ENCODE measurements at places on chromosomes 7 and 10.

GRCh38 chr7:134804854-134805253 lies 25.4 kb downstream of the CALD1 start:
- no peak for DNase-seq

GRCh38 chr7:155821851-155822250 lies 9.6 kb upstream of the SHH start:
- no peak for DNase-seq

GRCh38 chr7:23385140-23385539 lies 85.2 kb downstream of the IGF2BP3 start:
- DNase-seq: no peak

DNA sequence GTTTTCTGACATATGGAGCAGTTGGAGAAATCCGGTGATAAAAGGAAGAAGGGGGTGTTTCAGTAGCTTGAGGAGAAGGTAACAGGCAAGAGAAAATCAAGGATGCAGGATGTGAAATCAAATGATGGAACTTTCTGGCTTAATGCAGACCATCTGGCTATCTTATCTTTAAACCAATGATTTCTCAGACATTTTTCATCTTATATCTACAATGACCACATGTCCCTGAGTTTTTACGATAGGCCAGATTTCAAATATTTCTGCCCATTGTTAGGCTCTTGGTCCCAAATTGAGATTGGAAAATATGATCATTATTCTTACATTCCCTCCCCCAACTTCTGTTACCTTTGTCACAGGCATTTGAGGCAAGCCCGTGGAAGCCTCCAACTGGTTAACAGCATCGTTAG lies 486.8 kb downstream of the SUGCT start:
- DNase-seq: no peak

- no peak for DNase-seq
Observed at GRCh38 chr10:80411267-80411668, 2.9 kb downstream of the PRXL2A start.

- no peak for DNase-seq
Observed at GRCh38 chr10:20817116-20817515, 80.0 kb downstream of the NEBL start.

DNA sequence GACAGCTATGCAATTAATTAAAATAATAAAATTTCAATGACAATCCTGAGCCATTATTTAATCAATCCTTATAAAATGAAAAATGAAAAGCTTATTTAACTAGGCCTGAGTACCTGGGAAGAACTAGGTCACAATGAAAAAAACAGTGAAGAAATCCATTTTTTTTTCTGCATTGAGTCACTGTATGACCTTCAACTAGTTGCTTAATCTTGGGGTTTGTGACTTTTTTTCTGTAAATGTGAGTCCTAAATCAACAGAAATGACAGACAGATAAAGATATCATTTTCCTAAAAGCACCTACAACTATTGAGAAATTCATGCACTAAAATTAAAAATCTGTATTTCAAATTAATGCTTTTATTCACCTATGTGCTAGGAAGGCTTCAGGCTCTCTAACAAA lies 96.8 kb downstream of the TMEM26 start:
- no peak for DNase-seq

DNA sequence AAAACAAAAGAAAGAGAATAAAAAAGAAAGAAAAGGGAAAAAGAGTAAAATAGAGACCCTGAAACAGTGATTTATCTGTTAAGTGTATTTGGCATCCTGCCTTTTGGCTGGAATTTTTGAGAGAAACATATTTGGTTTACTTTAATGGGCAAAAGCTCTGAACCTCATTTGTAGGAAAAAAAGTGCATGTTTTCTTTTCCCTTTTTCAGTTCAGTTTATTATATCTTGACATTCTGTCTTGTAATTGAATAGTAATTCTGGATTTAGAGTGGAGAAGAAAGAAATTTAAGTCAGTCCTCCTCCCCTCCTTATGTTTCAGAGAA lies 69.5 kb downstream of the ARID5B start:
- no peak for DNase-seq

GRCh38 chr10:71971769-71972555 lies 7.8 kb downstream of the CHST3 start:
- no peak for DNase-seq

GRCh38 chr7:33669251-33669670 lies 236.1 kb upstream of the BMPER start:
- no peak for DNase-seq

- DNase-seq: peak; percentile 92
Observed at GRCh38 chr7:30594540-30595435, at the start of gene GARS1. TSS of gene GARS1 (plus strand) at chr7:30594878. CDS start at chr7:30594922, 44 bp downstream.

DNA sequence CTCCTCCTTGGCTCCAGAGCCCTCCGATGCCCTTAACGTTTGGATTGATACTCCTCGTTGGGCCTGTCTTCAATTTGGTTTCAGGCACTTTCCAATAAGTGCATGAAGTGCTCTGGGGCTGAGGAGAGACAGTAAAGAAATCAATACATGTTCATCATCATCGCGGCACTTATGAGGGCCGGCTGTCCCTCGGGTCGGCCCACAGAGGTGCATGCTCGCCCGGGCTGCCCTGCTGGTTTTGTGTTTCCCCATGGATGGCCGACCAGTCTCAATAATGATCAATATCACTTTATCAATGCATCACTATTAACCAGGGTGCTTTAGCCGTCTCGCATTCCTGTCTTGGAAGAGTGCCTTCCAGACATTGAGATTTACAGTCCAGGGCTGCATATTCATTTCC lies 154.2 kb downstream of the EBF3 start:
- no peak for DNase-seq

DNA sequence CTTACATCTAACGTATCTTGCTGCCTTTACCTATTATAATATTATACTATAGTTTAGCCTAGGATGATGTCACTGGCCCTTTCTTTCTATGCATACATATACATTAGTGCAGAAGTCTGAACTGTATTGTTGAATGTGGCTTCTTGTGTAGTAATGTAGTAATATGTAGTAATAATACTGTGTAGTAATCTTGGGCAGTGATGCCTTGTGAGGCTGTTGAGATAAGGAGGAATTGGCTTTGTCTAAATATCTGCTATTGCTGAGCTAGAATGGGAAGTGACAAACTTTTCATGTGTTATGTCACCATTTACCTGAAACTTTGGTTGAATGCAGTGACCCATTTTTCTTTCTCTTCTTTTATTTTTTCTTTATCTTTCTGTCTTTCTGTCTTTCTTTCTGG lies 11.0 kb downstream of the GLCCI1 start:
- DNase-seq: no peak

- no peak for DNase-seq
Observed at GRCh38 chr7:101550641-101551541, 78.2 kb downstream of the MYL10 start.

DNA sequence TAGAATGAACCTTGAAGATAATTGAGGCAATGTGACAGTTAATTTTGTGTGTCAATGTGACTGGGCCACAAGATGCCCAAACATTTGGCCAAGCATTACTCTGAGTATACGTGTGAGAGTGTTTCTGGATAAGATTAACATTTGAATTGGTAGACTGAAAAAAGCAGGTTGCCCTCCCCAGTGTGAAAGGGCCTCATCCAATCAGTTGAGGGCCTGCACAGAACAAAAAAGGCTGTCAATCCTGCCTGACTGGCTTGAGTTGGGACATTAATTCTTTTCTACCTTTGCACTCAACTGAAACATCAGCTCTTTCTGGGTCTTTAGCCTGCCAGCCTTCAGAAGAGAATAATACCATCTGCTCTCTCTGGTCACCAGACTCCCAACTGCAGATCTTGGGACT lies 56.6 kb upstream of the PDE1C start:
- DNase-seq: no peak

DNA sequence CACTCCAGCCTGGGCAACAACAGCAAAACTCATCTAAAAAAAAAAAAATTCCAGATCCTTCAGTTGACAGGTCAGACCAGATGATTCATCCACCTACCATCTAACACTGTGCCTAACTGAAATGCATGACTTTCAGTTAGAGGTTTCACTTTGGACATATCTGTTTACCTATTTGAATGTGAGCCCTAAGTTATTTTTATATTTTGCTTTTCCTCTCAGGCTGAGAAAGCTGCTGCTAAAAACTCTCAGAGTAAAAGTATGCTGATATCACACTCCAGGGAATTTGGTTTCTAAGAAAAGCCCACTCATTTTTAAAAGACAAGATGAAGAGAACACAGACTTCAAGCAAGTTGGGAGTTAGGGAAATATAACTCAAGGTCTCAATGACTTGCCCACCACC lies 126.0 kb downstream of the SGMS1 start:
- no peak for DNase-seq

DNA sequence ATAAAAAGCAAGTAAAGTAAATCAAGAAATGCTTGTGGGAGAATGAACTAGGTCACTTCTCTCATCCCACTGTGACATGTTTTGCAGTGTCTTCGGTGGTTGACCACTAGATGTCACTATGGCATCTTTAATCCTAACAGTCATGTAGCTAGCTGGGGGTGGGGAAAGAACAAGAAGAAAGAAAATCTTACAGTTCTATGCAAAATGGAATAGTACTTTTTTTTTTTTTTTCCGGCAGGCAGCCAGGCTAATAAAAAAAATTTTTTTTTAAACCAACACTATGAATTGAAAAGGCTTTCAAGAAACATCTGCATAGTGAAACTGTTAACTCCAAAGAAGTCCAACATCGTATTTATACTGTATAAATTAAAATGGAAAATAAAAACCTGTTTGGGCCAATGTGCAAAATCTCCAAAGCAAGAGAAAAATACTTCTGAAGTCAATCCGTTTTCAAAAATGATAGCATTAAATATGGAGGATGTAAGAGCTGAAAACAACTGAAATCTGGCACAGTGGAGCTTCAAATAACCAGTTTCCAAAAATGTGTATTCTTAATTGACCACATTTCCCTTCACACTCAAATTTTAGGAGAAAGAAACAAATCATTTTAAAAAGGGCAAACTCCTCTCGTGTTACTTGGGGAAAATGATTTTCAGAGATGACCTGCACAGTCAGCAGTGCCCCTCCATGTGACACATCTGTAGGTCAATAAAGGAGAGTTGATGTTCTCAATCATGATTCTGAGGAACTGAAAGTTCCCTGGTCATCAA lies 38.5 kb downstream of the CDK1 start:
- peak; percentile 66 for DNase-seq

DNA sequence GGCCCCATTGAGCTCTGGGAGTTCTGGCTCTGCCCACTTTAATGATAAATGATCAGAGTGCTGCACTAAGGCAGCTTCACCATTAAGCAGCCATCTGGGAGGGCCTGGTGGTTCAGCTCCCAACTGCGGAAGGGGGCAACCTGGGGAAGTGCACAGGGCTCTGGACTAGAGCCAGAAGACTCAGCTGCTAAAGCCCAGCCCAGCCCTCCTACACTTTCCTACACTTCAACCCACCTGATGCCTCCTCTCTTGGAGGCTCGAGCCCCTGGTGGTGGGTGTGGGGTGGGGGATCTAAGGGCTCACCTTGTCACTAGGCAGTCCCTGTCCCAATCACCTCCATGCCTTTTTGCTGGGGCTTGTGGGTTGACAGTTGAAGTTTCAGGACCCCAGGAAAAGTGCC lies 60.6 kb upstream of the ANTXRL start:
- DNase-seq: no peak

DNA sequence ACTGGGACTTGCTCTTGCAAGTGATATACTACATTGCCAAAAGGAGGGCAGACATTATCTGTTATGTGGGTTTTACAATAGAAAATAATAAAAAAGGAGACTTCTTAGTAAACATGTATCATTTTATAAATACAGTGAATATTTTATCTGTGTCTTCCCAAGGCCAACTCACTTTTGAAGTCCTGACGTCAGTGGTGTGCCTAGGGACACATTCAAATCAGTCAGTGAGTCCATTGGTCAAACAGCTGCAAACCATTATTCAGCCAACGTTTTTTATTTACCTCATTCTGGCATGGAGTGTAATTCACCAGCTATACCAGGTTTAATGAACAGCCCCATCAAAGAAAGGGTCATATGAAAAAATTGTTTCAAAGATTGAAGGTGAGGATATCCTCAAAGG lies 263.7 kb downstream of the IPMK start:
- DNase-seq: no peak

- DNase-seq: no peak
Observed at GRCh38 chr7:131889572-131890150, 333.2 kb upstream of the PODXL start.

GRCh38 chr7:128155100-128155740 lies 85.9 kb upstream of the LEP start:
- DNase-seq: no peak

DNA sequence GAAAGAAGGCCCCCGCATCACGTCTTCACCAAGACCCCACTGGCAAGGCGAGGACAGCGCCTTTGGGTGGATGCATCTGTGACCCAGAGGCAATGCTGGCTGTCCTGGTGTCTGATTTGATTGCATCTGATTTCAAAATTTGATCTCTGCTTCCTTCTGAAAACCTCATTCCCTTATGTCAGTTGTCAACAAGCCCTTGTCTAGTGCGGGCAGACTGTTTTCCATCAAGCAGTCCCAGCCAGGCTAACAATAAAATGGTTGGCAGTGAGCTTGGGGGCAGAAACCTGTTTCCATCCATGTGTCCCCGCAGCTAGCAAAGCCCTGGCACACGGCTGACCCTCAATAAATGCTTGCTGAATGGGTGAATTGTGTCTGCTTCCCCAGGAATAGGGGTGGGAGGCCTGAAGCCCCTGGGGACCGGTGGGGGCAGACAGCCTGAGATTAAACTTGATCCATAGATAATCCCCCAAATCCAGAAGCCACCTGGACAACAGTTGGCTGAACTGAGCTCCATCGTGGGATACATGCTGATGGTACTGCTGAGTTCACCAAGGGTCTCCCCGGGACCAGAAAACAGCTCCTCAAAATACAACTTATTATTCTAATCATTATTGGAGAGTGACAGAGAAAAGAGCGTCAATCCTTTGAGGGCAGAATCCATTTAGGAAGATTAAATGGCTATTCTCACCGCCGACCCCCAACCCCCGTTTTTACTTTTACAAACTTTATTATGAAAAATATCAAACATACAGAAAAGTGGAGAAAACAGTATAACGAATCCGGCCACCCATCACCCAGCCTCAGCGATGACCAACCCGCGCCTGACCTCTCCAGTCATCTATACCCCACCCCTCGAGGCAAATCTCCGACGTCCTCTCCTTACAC lies 912 bp upstream of the DUSP5 start:
- no peak for DNase-seq

GRCh38 chr7:139169816-139170215 lies 60.3 kb upstream of the ZC3HAV1 start:
- DNase-seq: no peak

DNA sequence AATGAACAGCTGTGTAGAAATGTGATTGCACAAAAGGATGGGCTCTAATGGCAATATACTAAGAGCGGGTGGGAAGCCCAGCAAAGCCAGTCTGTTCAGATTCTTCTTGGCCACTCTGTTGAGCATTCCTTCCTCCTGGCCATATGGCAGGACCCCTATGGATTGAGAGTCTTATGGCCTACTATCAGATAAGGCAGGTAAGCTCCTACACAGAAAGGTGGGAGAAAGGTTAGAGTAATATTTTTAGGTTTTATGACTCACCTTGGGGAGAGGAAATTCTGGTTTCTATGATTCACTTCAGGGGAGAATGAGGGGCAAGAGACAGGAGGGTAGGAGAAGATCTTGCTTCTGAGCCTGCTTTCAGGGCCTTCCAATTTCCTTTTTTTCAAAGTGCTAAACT lies 15.1 kb upstream of the AKR1B10 start:
- no peak for DNase-seq

DNA sequence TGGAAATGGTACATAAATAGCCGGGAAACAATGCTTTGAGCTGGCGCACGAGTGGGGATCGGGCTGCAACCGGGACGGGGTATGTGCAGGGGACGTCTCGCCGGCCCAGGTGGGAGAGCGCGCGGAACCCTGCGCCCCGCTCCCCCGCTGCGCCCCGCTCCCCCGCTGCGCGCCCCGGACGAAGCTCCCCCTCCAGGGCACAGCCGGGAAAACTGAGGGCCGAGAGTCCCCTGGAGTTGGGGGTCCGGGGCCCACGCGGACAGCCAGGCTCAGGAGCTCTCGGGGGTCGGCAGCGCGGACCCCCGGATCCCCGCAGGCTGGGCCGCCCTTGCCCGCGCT lies 514 bp downstream of the RADIL start:
- DNase-seq: no peak

All from CD4-positive, alpha-beta T cell treated with Interleukin-10 for 1 hour (primary cell).